DMS53 (cell line): ENCODE measurements at places on chromosomes 1 and 21.

DNA sequence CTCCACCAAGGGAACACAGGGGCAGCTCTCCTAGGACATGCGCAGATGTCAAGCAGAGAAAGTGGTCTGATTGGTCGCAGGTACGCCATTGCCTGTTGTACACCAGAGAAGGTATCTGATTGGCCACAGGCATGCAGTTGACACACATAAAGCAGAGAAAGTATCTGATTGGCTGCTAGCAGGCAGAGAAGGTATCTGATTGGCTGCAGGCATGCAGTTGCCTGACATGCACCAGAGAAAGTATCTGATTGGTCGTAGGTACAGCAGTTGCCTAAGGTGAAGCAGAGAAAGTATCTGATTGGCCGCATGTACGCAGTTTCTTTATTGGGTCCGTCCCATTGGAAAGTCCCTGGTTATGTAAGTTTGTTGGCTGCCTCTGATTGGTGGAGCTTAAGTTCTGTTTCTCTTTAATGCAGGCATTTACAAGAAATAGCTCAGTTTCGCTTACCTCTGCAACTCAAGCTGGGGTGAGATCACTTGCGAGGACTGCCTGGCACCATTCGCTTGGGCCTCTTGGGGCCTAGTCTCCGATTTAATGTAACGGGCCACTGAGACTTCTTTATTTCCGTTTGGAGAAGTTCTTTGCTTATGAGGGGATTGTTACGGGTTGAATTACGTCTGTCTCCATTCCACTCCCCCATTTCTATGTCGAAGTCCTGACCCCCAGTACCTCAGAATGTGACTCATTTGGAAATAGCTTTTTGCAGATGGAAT is 74.2 kb downstream of the SIK1 start:
- peak; percentile 17 for DNase-seq

DNA sequence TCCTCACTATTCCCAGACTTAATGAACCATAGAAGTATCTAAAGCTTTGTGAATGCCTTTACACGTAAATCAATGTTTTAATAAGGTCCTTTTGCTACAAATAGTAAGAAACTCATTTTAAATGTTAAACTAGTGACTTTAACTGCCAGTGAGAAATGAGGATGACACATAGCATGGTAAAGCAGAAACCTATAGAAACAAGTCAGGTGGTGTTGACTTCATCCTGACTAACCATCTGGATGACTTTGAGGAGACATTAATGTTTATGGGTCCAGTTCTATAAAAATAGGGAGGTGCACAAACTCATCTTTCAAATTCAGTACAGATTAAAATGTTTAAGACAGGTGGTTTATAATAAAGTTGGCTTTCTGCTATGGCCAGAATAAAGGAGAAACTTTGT is 85.4 kb downstream of the COLGALT2 start:
- DNase-seq, result no peak

GRCh38 chr1:162230517-162230916 is 146.1 kb downstream of the SPATA46 start:
- DNase-seq, result no peak

DNA sequence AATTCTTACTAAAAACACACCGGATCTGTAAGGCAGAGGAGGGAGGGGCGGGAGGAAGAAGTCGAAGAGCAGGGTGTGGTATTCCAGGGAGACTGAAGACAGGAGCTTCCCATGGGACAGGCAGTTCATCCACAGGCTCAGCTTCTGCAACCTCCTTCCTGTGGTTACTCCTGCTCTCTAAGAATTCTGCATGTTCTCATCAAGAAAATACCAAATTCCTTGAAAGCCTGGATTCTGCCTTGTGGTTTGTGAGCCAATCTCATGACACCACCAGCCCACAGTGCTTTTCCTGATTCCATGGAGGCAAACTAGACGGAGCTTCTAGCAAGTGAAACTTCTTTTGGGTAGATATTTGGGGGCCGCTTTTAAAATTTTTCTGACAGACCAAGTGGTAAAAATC is 1.1 kb upstream of the ST6GALNAC3 start:
- no peak for DNase-seq

DNA sequence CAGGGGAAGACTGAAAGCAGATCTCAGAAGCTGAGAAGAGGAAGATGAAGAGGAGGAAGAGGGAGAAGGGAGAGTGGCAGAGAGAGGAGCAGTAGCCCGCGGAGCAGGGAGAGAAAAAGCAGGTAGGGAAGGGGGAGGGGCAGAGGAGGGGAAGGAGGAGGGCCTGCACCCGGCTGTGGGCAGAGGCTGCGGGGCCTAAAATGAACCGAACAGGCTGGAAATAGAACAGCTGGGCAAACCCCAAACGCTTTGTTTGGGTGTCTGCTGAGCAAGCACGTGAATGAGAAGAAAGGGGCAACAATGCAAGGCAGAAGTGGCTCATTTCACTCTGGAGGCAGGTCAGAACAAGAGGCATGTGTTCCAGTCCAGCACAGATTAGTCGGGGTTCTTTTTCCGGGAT is 33.5 kb downstream of the KCNC4 start:
- DNase-seq, result peak; percentile 63

DNA sequence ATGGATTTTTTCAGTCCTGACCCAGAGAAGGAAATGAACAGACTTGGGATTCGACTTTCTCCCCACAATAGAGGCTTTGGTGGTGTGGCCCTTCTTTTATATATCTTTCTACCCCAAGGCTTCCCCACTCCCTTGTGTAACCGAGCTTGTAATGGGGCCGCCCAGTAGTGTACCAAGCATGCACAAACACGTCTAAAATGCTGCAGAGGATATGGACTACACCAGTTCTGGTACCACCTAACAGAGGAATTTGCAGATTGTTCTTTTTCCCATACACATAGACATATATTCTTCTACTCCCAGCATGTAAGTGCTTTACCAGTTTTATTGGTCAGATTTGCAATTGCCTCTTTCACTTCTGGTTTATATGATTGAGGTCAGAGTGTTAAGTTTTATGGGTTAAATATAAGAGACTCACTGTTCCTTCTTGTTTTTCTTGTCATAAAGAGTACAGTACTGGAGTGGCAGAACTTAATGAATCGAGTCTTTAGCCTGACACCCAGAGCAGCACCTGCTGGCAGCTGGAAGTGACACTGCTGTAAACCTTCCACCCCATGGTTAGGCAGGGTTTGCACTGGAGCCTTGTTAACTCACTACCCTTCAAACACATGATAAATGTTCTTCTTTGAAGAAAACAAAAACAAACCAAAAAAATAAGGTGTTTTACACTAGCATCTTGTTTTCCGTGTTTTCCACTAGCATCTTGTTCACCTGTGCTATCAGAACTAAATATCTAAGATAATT is 198.6 kb downstream of the PTPRC start:
- DNase-seq, result no peak

- peak; percentile 98 for DNase-seq
Observed at GRCh38 chr1:234610666-234611224, 767 bp upstream of the IRF2BP2 start.

GRCh38 chr1:15128520-15129313 is 24.8 kb upstream of the TMEM51 start:
- peak; percentile 80 for DNase-seq

DNA sequence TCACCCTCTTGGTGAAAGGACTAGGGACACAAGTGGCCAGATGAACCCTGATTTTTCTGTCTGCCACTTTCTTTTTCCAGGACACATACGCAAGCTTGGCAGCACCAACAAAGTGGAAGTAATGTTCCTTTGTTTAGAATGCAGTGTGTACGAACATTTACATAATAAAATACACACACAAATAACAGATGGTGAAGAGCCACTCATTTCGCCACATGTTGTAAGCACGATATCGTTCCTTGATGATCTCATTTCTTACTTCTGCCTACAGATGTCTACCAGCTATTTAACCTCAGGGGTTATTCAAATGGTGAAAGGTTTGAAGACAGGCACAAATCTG is 670.2 kb upstream of the CXADR start:
- DNase-seq, result peak; percentile 28

- no peak for DNase-seq
Observed at GRCh38 chr1:99818063-99818699, 32.0 kb upstream of the AGL start.

- DNase-seq, result no peak
Observed at GRCh38 chr1:90393025-90393424, 324.1 kb downstream of the BARHL2 start.

DNA sequence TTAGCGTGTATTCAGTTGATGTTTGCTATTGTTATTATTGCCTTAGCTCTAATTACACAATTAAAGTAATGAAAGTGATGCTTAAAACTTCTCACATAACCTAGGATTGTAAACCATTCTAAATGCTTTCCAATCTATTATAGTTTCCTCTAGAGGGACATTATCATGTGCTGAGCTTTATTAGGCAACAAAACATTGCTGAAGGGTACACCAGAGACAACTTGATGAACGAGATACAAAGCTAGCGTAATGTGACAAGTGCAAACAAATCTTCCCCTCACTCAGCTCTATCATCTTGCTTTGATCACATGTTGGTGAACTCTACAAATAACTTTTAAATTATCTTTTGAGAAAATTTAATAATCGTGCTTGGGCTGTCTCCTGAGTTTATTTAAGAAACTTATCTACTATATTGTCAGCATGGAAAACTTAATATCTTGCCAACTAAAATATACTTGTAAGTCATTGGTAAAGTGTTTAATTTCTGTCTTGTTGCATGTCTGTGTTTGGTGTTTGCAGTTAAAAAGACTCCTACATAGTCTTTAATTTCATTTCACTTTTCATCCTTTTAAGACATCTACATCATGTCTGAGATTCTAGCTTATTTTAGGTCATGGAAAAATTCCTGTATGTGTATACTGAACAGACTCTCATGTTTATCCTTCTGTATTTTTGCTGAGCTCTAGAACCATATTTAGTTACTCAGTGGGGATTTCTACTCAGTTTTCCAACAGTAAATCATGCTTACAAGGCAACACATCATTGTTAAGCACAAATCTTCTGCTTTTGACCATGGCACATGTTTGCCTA is 104.2 kb upstream of the ADAMTS5 start:
- no peak for DNase-seq
